ENCODE measurements at places on chromosomes 1 and 21. TPM values are rescaled to one million over a fixed set of nuclear protein-coding genes. Genes with fewer than 3 reads are reported as not detected.

DNA sequence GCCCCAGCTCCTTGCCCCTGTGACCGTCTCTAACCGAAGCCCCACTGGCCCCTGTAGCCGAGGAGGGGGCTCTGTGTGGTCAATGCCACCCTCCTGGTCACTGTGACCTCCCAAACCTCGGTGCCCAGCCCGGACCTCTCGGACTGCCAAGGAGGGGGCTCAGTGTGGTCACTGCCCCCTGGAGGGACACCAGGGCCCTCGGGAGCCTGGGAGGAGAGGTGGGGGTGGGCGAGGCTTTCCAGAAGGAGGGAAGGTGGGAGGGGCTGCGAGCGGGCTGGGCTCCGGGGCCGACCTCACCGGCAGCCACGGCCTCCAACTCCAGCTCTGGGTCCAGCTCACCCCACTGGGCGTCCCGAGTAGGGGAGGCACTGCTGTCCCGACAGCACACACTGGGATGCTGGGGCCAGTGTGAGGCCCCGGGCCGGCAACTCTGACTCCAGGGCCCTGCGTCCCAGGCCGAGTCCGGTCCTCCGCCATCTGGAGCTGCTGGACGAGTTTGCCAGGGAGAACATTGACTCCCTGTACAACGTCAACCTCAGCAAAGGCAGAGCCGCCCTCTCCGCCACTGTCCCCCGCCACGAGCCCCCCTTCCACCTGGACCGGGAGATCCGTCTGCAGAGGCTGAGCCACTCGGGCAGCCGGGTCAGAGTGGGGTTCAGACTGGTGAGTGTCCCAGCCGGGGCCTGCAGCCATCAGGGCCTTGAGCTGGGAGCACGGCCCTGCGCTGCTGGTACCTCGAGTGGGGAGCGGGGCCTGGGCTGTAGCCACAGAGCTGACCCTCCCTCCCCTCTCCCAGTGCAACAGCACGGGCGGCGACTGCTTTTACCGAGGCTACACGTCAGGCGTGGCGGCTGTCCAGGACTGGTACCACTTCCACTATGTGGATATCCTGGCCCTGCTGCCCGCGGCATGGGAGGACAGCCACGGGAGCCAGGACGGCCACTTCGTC lies 6.4 kb downstream of the SCNN1D start:
- no peaks in the 10 kb centered on the region for H3K36me3 ChIP-seq
- no peaks in the 10 kb centered on the region for H3K27me3 ChIP-seq
- H3K4me3 ChIP-seq: no peak overlapping the region
- peaks cover 24% of the 10 kb centered on the region for H3K4me1 ChIP-seq
- no peak for DNase-seq
- no peak overlapping the region for H3K27ac ChIP-seq

KIRREL1 gene
- total RNA-seq: 83.9 TPM

DNA sequence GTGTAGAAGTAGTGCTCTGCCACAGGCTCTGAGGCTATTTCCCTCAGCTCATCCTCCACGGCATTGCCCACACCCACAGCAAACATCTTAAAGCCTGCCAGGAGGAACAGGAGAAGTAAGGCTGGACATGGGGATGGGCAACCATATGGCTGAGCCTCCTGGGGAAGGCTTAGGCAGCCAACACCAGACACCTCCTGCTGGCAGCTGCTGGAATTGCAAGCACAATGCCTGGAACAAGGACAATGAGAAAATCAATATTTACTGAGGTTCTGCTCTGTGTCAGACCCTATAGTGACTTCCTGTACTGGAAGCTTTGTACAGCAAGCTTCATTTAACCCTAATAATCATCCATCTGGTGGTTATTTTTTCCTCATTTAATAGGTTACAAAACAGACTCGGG lies 8.2 kb downstream of the MATN1 start:
- H3K4me3 ChIP-seq: no peak overlapping the region
- H3K4me1 ChIP-seq: peaks cover 15% of the 10 kb centered on the region
- DNase-seq: no peak
- H3K27me3 ChIP-seq: peaks cover 11% of the 10 kb centered on the region

FAM89A gene
- total RNA-seq: 39.5 TPM

SYTL1 gene
- total RNA-seq: 0.22 TPM

RHEX gene
- total RNA-seq: not detected

MYOG gene
- total RNA-seq: not detected

DNA sequence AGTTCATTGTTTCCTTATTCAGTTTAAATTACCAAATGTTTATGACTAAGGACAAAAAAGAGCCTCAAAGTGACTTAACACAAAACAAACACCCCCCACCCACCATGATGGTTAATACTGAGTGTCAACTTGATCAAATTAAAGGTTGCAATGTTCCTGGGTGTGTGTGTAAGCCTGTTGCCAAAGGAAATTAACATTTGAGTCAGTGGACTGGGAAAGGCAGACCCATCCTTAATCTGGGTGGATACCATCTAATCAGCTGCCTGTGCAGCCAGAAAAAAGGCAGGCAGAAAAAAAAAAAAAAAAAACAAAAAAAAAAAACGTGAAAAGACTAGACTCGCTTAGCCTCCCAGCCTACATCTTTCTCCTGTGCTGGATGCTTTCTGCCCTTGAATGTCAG lies 543.4 kb downstream of the NEGR1 start:
- H3K36me3 ChIP-seq: no peaks in the 10 kb centered on the region
- H3K27me3 ChIP-seq: no peaks in the 10 kb centered on the region
- no peak overlapping the region for H3K4me3 ChIP-seq

DNA sequence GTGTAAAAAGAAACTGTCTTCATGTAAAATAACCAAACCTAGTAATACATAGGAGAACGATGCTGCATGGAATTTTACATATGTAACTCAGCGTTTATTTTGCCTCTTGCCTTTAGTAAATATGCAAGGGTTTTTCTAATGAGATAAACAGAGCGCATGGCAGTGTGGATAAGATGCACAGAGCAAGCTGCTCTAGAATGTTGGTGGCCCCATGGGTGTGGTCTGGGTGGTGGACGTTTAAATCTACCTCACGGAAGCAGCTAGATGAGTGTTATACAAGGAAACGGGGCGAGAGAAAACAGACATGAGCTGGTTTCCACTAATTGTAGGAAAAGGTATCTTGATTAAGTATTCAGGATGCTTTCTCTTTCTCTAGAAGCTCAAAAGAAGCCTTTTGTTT lies 205.9 kb downstream of the DSCAM start:
- no peak overlapping the region for H3K4me3 ChIP-seq
- H3K4me1 ChIP-seq: no peaks in the 10 kb centered on the region
- no peaks in the 10 kb centered on the region for H3K36me3 ChIP-seq
- H3K27ac ChIP-seq: no peak overlapping the region

GRCh38 chr1:221632072-221632471 lies 109.8 kb downstream of the DUSP10 start:
- no peaks in the 10 kb centered on the region for H3K27me3 ChIP-seq
- no peak overlapping the region for H3K4me3 ChIP-seq

DNA sequence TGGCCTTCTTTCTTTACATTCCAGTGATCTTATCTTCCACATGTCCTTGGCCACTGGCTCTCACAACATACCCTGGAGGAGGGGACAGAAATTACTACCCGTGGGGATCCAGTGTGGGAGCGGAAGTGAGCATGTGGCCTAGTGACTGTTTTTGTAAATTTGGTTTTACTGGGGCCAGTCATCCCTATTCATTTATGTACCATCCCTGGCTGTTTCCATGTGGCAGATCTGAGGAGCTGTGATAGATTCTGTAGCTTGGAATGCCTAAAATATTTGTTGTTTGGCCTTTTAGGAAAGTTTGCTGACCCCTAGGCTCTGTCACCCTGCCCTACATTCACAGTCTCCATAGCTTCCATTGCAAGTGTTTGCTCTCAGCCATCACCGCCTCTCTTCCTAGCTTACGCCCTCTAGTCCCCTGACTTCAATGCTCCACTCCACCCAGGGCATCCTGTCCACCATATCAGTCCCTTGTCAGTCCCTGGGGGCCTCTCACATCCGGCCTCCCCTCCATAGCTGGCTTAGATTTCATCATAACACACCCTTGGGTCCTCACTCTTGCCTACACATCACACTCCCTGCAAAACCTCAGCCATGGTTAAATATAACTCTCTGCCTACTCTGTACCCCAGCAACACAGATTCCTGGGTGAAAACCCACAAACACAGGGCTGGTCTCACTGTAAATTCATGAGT lies 25.8 kb downstream of the DHCR24 start:
- no peak overlapping the region for H3K27ac ChIP-seq
- H3K27me3 ChIP-seq: no peaks in the 10 kb centered on the region
- no peak for DNase-seq
- no peaks in the 10 kb centered on the region for H3K4me1 ChIP-seq

DNA sequence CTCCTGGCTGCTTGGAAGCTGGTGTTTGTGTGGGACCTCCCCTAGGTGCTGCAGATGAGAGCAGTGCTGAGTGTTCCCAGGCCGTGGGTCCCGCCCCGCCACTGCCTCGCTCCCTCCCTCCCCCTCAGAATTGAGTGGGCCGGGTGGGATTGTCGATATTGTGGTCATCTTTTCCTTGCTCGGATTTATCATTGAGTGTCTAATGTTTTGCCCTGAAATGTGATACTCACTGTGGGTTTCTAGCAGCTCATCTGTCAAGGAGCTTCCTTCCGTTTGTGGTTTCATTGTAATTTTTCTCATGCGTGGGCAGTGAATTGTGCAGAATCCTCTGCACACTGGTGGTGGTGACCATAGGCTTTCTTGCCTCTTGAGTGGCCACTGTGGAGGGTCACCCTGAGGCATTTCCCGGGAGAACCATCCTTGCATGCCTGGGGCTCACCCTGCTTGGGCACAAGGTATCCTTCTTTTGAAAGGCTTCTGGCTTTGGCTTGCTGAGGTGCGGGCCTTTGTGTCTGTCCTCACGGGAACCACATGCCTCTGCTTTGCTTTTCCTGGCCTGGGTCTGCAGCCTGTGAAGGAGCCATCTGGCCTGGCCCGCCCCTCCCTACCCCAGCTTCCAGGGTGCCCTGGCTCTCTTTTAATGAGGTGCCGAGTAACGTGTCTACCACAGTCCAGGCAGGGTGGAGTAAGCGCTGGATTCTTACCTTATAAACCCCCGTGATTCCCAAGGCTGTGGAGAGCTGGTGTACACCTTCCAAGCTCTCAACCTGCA lies 25.6 kb downstream of the SLX9 start:
- H3K27ac ChIP-seq: no peak overlapping the region
- H3K27me3 ChIP-seq: no peaks in the 10 kb centered on the region
- no peak for DNase-seq

DNA sequence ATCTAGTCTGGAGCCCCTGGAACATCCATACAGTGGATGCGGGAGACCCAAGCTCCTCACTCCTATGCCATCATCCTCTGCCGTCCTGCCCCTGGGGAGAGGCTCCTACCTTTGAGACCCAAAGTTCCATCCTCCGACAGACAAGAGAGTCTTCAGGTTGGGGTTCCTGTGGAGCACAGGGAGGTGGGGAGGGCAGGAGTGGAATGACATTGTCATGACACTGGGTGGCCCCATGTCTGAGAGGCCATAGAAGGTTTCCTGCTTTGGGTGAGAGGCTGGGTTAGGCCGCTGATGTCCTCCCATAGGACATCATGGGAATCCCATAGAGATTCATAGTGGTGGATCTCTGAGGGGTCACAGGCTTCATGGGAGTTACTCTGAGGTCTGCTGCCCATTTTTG lies 2.0 kb downstream of the CHI3L1 start:
- no peak overlapping the region for H3K27ac ChIP-seq
- peaks cover 7% of the 10 kb centered on the region for H3K27me3 ChIP-seq
- H3K4me1 ChIP-seq: no peaks in the 10 kb centered on the region

- no peak overlapping the region for H3K27ac ChIP-seq
- H3K36me3 ChIP-seq: no peaks in the 10 kb centered on the region
- no peaks in the 10 kb centered on the region for H3K4me1 ChIP-seq
- no peak for DNase-seq
Observed at GRCh38 chr21:30434033-30434631, 4.1 kb downstream of the KRTAP13-4 start.

GRCh38 chr1:205294175-205294917 lies 27.2 kb downstream of the NUAK2 start:
- no peak overlapping the region for H3K4me3 ChIP-seq
- H3K27ac ChIP-seq: peak overlapping the region; percentile 84
- peak; percentile 96 for DNase-seq
- no peaks in the 10 kb centered on the region for H3K27me3 ChIP-seq
- peaks cover 68% of the 10 kb centered on the region for H3K4me1 ChIP-seq
- no peaks in the 10 kb centered on the region for H3K36me3 ChIP-seq

DNA sequence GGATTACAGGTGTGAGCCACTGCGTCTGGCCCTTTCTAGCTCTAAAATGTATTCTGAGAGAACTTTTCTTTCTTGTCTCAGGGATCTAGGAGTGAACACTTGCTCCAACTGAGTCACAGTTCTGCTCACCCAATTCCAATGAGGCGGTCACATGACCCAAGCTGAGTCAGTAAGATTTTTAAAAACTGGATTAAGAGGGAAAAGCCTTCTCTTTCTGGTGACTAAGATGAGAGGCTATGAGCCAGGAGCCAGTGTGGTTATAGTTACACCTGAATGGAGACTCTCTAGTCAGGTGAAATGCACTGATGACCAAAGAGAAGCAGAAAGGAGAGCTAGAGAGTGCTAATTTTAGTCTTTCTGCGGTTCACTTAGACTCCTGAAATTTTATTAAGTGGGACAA lies 9.5 kb upstream of the DEPDC1 start:
- H3K27me3 ChIP-seq: no peaks in the 10 kb centered on the region
- no peaks in the 10 kb centered on the region for H3K36me3 ChIP-seq
- no peak overlapping the region for H3K27ac ChIP-seq
- no peaks in the 10 kb centered on the region for H3K4me1 ChIP-seq
- no peak for DNase-seq
- H3K4me3 ChIP-seq: no peak overlapping the region

LCE2A gene
- not detected for total RNA-seq

DNA sequence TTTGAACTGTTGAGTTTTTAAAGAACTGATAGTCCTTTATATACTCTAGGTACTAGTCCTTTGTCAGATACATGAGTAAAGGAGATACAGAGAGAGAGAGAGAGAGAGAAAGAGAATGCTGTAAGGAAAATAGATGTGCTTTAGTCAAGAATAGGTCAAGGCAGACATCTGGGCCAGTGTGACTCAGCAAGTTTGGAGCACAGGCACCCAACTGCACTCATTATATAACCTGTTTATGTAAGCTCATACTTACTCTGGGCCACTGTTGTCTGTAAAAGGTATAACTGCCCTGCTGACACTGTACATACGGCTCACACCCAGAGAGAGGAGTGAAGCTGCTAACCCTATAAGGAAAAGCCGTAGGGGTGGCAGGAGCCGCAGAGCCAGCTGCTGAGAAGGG lies 32.2 kb upstream of the AKT3 start:
- no peaks in the 10 kb centered on the region for H3K36me3 ChIP-seq
- no peak for DNase-seq
- H3K27ac ChIP-seq: no peak overlapping the region
- no peaks in the 10 kb centered on the region for H3K27me3 ChIP-seq

DNA sequence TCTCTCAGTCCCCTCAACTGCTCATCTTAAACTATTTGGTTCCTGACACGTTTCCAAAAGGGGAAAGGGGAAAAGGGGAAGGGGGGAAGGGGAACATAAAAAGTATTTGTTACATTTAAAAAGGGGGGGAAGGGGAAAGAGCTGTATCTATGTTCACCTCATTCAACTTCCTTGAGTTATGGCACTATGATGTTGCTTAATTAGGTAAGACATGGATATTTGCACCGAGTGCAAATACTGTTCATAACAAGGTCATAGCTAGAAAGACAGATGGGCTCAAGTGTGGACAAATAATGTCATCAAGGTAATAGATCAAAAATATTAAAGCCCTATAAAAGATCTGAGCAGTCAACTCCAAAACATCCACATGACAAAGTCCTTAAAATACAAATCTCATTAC lies 26.0 kb downstream of the GPBP1L1 start:
- no peak overlapping the region for H3K27ac ChIP-seq
- no peaks in the 10 kb centered on the region for H3K27me3 ChIP-seq
- no peak for DNase-seq
- H3K36me3 ChIP-seq: peaks cover 55% of the 10 kb centered on the region
- no peaks in the 10 kb centered on the region for H3K4me1 ChIP-seq

Measured in SJSA1 (cell line).